Foreskin keratinocyte (primary cell): ENCODE measurements at places on chromosomes 7 and 10. TPM values are rescaled to one million over a fixed set of nuclear protein-coding genes. Genes with fewer than 3 reads are reported as not detected.

DNA sequence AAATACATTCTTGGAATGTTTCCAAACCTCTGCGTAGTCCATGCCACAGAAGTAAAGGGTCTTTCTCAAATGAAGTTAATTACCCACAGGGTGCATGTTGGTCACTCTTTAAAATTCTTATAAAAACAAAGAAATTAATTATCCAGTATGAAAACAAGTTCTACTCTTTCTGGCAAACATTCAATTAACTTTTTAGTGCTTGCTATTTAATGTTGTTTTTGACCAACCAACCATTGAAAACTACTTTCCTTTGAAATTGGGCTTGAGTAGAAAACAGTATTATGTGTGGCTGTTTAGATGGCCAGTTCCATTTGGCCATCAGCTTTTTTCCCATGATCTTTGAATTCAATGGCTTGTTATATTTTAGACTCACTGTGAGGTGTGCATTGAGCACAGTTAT is 83.0 kb downstream of the TAF3 start:
- no peak for DNase-seq

DNA sequence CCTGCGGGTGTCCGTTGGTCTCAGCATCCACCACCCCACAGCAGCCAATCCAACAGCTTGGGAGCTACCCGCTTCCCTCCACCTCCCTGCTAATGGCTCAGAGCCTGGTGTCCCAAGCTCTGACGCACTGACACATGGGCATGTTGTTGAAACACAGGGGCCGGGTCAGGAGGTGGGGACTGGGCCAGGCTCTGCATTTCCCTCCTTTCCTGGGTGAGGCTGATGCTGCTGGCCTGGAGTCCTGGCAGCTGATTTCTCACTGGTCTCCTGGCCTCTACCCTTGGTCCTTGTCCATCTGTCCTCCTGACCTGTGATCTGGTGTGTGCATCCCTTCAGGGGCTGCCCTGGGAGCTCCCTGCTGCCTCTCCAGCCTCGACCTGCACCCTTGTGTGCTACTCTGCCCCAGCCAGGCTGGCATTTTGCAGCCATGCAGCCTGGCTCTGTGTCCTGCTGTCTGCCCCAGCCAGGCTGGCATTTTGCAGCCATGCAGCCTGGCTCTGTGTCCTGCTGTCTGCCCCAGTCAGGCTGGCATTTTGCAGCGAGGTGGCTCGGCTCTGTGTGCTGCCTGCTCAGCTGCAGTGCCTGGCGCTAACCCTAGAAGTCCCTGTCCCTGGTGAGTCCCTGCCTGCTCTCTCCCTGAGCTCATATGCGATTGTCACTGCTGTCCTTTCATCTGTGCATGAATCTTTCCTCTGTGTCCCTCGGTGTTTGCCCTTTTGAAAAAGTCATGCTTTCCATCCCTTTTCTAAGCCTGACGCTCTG is 14.0 kb downstream of the AMZ1 start:
- no peak for DNase-seq

Gene IFIT1
- 70.6 and 111 TPM in 2 replicates for total RNA-seq

Gene INHBA
- 67.9 and 117 TPM in 2 replicates for total RNA-seq

Gene PAPSS2
- total RNA-seq, result 2.3 and 4.1 TPM in 2 replicates
